ENCODE measurements at places on chromosomes 4 and X.

- DNase-seq: no peak
Observed at GRCh38 chr4:163505374-163505773, 10.9 kb downstream of the TMA16 start.

- DNase-seq: no peak
Observed at GRCh38 chrX:153477901-153478300, 7.5 kb upstream of the HAUS7 start.

DNA sequence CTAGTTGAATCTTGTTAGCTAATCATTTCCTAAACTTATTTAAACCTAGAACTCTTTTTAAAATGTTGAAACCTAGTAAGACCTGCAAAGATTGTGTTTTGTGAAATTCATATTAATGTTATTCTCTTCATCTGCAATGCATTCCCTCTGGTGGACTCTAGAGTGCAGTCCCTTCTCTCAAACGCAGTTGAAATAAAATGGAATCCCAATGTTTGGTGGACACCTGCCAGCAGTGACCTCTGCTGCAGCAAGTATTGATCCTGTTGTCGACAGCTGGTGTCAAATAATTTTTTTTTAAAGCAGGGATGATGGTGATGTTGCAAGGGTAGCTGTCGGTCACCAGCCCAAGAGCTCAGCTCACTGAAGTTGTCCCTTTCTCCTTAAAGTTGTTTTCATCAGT is 492.0 kb downstream of the ZIC3 start:
- DNase-seq: no peak

GRCh38 chr4:88195328-88196012 is 37.0 kb upstream of the ABCG2 start:
- no peak for DNase-seq

- DNase-seq: no peak
Observed at GRCh38 chr4:8770518-8771257, 101.0 kb downstream of the HMX1 start.

GRCh38 chr4:19497705-19498104 is 754.0 kb upstream of the SLIT2 start:
- DNase-seq: no peak

DNA sequence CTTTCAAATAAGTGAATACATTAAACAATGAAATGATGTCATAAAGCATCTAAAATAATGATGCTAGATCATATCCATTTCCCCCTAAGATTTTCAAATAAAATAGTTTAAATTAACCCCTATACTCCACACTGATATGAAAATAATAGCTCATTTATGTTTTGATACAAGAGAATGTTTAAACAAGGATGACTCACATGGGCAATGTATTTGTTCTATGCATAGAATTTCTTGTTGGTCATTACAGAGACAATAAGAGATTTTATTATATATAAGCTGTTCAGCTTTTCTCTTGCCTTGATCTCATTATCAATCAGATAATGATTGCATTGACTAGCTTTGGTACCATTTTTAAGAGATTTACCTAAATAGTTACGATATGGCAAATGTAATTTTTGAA is 411.7 kb downstream of the ARHGAP24 start:
- no peak for DNase-seq

DNA sequence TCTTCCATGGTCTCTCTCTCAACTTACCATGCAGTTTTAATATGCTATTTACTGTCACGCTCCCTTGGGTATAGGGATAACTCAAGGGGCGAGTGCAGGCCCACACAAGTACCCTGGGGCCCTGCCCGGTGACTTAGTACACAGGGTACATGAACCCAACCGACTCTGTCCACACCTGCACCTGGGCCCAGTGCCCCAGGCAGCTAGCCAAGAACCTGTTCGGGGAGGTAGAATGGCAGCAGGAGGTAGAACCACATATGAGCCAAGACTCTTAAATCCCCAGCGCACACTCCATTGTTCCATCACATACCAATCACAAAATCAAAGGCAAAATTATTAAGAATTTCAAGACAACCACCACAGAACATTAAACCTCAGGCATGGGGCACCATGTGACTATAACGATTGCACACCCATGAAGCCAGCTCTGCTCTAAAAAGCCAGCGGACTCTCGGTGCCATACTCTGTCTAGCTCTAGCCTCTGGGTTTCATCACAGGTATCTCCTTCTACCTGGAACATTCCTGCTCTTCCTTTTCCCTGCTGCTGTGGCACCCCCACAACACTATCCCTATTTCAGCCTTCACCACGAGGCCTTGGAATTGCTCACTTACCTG is 14.6 kb downstream of the PHF8 start:
- DNase-seq: no peak

DNA sequence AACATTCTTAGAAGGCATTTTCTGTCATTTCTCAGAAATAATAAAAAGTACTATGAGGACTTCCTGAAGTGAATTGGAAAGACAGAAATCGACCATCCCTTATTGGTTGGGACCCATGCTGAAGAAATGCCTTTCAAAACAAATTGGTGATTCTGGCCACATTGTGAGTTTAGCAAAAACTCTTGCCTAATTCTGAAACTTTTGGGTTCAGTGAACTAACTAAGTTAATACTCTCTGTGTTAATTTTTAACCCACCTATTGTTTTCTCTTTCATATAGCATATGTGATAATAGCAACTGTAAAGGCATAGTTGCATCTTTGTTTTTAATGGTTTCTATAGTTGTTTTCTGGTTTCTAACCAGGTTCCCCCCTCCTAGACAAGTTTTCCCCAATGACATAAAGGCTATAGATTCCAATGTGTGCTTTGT is 129.3 kb upstream of the FAT1 start:
- no peak for DNase-seq

DNA sequence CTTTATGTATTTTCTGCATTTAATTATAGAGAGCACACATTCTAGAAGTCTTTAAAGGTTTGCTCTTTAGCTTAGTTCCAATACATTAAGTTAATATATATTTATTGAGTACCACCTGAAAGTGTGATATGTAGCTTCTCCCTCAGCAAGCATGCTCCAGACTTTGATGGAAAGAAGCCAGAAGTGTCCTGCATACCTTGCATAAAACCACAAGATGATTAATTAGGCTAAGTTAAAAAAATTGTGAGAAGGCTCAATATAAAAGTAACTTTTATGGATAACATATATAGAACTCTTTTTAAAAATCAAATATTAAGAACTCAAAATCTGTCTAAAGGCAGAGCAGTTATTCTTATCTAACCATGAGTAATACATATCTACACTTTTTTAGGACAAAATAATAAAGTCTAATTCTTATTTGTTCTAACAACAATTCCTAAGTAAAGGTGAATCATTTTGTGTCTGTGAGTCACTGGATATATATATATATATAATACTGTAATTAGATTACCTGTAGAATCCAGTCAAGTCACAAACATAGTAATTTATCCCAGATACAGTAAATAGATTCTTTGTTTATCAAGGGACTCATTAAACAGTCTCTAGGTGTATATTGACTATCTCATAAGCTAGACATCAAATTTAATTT is 51.2 kb downstream of the INTS12 start:
- no peak for DNase-seq

GRCh38 chr4:7584606-7585159 is 150.0 kb upstream of the PSAPL1 start:
- DNase-seq: no peak

- peak; percentile 4 for DNase-seq
Observed at GRCh38 chrX:132622130-132622529, 133.3 kb upstream of the MBNL3 start.

- DNase-seq: no peak
Observed at GRCh38 chrX:40095583-40096394, 2.0 kb downstream of the BCOR start.

- DNase-seq: no peak
Observed at GRCh38 chr4:140113653-140114052, 40.3 kb downstream of the MAML3 start.

GRCh38 chr4:96486563-96486962 is 646.7 kb downstream of the PDHA2 start:
- no peak for DNase-seq

- no peak for DNase-seq
Observed at GRCh38 chr4:142336251-142336934, 509.7 kb downstream of the INPP4B start.

DNA sequence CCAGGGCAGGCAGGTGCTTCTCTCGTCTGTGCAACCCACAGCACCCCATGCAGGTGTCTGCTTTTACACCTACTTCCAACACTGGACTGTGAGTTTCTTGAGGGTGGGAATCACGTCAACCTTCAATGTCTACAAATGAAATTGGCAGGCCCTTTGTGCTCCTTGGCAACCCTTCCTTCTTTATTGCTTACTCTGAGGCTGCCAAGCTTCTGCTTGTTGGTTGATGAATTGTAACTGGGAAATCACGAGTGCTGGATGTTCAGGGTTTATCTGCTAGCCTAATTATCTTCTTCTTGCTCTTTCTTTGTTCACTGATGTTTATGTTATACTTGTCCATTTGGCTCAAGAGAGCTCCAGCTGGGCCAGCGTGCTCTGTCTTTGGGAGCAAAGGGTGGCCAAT is 2.5 kb upstream of the DGAT2L6 start:
- no peak for DNase-seq

- DNase-seq: no peak
Observed at GRCh38 chr4:6011686-6012085, 6.5 kb downstream of the C4orf50 start.

GRCh38 chr4:128528793-128529553 is 241.4 kb upstream of the PGRMC2 start:
- DNase-seq: no peak

- DNase-seq: no peak
Observed at GRCh38 chr4:174133551-174133950, 149.9 kb downstream of the FBXO8 start.

DNA sequence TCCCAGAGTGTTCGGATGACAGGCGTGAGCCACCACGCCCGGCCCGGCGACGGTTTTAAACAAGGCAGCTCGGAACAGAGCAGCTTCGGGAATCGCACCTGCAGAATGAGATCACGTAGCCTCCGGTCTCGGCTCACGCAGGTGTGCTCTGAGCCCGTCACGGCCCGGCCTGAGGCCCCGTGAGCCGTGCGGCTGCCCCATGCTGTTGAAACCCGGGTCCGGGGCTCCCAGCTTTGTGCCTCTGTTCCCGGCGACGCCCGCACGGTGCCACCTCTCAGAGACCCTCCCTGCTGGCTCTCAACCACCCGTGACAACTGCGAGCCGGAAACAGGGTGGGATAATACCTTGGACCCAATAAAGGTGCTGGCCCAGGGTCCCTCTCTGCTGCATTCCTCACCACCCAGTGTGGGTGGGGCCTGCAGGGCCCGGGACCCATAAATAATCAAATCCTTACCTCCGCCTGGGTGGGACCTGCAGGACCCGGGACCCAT is 13.4 kb upstream of the PLCXD1 start:
- no peak for DNase-seq

- DNase-seq: no peak
Observed at GRCh38 chrX:14916017-14916674, 42.9 kb downstream of the MOSPD2 start.

- no peak for DNase-seq
Observed at GRCh38 chr4:77636902-77637301, 31.3 kb downstream of the CXCL13 start.

Data from activated T-helper 1 cell treated with anti-CD3 and anti-CD28 coated beads, Interleukin-2, amount 50 U/mL, for 16 hours (primary cell).